ENCODE measurements at places on chromosomes 12 and 14.

DNA sequence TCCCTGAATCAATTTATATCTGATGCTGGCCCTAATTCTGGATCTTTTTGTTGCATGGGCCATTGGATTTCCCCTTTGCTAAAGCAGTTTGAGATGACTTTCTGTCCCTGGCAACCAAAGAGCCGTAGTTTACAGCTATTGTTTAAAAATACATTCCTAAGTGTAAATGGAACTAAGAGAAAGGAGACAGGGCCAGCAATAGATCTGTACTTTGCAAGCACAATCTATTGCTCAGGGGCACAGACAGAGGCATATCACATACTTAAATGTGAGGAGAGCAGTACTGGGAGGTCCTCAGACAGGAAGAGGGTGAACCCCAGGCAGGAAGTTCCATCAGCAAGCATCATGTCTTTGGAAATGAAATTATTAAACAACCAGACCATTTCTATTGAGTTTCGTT, 126.6 kb downstream of the ZFP36L1 start:
- DNase-seq = no peak

- DNase-seq = no peak
These were observed 48.9 kb downstream of the BDKRB1 start for GRCh38 chr14:96304956-96305355.

- no peak for DNase-seq
These were observed 77.0 kb upstream of the METAP2 start for GRCh38 chr12:95396849-95397468.

GRCh38 chr12:63078906-63079305, 72.1 kb downstream of the AVPR1A start:
- DNase-seq = no peak

GRCh38 chr14:26218861-26219260, 379.0 kb downstream of the NOVA1 start:
- DNase-seq = no peak

DNA sequence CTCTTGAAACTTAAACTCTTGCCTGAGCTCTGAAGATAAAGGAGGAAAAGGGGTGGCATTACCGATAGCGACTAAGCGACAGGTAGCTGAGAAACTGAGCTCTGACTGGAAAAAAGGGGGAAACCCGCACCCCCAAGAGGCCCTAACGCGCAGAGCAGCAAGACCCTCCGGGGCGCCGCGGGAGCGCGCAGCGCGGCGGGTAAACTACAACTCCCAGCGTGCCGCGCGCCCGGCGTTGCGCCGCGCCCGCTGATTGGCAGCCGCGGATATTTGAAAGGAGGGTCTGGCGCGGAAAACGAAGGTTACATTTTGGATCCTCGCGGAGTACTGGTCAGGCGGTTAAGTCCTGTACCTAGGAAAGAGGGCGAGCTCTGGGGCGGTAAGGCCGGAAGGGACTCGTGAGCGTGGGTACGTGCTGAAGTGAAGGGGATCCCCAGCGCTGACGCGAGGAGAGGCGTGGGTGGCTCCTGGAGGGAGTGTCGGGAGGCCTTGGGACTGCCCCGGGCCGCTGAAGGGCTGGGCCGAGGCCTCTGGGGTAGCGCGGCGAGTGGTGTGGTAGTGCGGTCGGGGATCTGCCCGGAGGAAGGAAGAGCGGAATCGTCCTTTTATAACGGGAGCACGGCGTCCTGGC, at the start of gene ESPL1:
TSS of gene ESPL1 (plus strand) at position 301 of the 631 bp plus-strand sequence. CDS start 468 bp downstream, outside the sequence.
- peak; percentile 71 for DNase-seq

DNA sequence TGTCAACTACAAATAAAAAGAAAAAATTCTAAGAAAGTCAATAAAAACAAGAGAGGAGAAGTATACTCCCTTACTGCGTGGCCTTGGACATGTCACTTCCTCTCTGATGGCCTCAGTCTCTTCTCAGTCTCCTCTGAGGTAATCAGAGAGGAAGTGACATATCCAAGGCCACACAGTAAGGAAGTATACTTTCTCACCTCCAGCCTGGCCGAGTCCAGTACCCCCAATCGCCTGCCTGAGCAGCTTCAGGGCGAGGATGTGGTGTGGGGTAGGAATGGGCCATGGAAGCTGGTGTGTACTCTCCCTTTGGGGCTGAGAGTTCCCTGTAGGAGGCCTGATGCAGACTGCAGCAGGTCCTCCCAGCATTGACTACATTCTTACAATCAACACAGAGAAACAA, 15.8 kb downstream of the VDR start:
- no peak for DNase-seq

- peak; percentile 8 for DNase-seq
These were observed 97.9 kb downstream of the RERGL start for GRCh38 chr12:17992002-17992656.

- no peak for DNase-seq
These were observed 150.2 kb downstream of the SRGAP1 start for GRCh38 chr12:63994704-63995103.

DNA sequence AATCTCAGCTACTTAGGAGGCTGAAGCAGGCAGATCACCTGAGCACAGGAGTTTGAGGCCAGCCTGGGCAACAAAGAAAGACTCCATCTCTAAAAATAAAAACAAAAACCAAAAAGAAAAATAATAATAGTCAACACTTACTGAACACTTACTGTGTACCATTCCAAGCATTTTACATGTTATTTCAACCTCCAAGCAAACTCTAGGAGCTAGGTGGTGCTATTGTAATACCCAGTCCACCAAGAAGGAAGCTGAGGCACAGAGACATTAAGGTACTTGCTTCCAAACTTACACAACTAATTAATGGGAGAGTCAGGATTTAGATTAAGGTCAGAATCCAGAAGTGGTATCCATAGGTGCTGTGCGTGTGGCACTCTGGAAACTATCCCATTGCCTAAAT, 13.7 kb upstream of the OR6J1 start:
- DNase-seq = no peak

DNA sequence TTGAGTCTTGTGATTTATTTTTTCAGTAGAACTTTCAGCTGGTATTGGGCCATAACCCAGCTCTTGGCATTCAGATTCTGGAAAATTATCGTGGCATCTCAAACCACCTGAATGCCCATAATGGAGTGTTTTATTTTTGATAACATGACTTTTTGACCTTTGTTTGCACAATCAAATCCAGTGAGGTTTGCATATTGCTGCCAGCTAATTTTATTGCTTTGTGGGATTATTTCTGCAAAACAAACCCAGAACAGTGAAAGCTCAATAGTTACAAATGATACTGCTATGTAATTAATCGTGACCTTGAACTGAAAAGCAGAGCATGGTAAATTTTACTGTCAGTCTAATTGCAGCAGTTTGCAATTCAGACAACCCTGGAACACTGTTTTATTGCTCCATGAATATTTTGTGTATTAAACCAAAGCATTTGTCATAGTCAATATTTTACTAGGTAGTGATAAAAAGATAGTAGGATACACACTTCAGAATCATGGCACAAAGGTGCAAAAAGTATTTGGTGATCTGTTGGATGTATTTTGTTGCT, 255.2 kb upstream of the NAV3 start:
- no peak for DNase-seq

DNA sequence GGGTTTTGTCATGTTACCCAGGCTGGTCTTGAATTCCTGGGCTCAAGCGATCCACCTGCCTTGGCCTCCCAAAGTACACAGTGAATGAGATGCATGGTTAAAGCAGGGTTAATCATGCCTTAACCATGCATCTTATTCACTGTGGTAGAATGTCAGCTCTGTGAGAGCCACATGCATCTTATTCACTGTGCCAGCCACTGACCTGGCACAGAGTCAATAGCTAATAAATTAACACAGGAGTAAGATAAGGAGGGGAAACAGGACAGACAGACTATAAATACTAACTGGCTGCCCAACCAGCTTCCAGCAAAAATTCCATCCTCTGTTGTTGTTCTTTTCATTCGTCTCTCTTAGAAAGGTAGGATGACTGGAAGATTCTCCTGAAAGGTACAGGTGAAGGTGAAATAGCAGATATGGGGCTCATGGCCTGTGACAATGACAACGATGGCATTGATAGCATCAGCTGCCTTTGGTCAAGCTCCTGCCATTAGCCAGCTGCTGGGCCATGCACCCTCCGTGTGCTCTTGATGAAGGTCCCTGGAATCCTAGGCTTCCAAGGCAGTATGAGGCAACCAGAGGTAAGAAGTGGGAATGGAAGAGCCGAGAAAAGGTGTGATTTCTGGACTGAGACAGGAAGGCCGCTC, 76.6 kb downstream of the ZNF664 start:
- no peak for DNase-seq

GRCh38 chr12:126782083-126782482, 1484.9 kb upstream of the TMEM132C start:
- no peak for DNase-seq

DNA sequence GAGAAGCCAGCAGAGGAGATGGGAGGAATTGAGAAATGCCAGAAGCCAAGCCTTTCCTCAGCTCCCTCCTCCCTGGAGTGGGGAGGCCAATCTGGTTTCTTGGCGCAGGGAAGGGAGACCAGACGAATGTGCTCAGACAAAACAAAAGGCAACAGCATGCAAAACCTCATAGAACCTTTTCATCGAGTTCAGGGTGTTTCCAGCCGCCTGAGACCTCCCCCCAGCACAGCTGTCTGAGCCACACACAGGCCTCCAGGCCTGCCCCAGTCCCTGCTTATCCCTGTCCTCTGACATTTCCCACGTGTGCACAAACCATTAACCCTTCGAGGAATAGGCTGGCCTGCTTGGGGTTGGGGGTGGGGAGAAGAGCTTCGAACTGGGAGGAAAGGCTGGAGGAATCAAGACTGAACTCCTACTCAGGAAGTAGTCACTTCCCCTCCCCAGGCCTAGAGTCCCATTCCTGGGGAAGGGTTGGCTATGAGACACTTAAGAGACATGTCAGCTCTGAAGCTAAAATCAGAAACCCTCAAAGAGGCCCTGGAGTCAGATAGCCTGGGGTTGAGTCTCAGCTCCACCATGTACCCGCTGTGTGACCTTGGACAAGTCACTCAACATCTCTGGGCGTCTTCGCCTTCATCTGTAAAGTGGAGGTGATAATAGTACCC, 10.7 kb downstream of the TBX3 start:
- DNase-seq = no peak

GRCh38 chr12:111105294-111105693, 184.9 kb upstream of the MYL2 start:
- DNase-seq = no peak
